ENCODE measurements at places on chromosomes 4 and X.
A peak's percentile ranks its signal among the peaks of the same experiment; 100 is the strongest.

GRCh38 chr4:125350470-125351135 is 35.8 kb downstream of the FAT4 start:
- no peak for DNase-seq

DNA sequence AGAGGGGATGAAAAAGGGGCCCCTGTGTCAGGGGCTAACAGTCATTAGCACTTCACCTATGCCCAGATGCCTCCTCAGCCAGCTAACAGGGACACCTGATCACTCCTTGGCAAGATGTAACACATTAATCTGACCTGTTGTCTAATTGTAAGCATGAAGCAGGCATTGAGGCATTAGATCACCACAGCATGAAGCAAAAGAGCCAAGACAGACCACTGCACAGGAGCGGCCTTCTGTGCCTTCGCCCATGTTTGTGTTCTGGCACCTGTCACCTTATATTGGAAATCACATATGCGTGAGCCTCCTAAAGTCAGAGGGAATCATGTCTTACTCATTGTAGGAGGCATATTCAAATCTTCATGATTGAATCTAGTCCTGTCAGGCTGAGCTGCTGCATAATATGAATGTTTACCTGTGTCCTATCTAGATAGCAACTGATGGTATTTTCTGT is 48.4 kb downstream of the PTTG2 start:
- no peak for DNase-seq

DNA sequence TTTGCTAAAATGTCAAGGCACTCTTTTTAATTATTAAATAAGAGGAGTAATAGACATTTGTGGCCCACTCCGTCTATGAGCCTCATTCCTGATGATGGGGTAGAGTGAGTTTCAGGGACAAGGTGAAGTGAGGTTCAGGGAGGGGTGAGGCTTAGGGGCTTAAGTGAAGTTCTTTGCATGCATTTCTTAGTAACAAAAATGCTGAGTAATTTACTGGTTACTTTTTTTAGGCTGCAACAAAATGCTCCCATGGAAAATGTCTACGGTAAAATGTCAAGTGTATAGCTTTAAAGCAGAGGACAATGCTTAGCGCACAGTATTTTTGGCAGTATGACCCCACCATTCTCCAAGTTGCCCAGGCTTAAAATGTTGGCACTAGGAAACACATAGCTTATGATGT is 2.0 kb upstream of the USO1 start:
- no peak for DNase-seq

- no peak for DNase-seq
Observed at GRCh38 chr4:7756561-7757355, 182.9 kb downstream of the AFAP1 start.

- no peak for DNase-seq
Observed at GRCh38 chr4:8258552-8259212, 10.9 kb upstream of the HTRA3 start.

DNA sequence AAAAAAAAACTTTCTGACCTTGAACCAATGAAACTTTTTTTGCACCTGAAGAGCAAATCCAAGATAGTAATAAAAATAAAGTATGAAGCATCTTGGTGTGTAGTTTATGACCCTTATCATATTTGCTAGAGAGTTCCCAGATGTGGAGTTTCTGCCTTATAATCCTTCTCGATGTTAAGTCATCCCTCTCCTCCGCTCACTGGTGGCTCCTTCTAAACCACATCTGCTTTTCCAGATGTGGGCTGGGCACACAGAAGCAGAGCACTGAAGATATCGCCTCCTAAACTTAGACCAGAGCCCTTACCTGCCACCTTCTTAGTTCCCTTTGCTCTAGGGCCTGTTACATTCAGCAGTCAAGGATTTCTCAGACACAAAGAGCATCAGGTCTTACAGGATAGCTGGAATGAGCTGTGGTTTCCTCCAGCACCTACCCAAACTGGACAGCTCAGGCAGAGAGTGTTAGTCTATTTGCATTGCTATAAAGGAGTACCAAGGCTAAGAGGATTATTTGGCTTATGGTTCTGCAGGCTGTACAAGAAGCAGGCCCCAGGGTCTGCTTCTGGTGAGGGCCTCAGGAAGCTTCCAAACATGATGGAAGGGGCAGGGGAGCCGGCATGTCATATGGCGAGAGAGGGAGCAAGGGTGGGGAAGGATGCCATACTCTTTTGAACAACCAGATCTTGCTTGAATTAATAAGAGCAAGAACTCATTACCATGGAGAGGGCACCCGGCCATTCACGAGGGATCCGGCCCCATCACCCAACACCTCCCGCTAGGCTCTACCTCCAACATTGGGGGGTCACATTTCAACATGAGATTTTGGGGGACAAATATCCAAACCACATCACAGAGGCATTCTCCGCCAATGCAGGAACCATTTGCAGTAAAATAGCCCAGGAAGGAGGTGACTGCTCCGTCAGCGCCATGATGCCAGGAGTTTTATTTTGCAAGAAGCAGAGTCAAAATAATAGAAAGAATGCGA is 75.6 kb upstream of the HELT start:
- DNase-seq, result no peak

- peak; percentile 63 for DNase-seq
Observed at GRCh38 chr4:140151699-140152012, 2.3 kb downstream of the MAML3 start.

GRCh38 chrX:7891928-7892327 is 35.3 kb downstream of the PNPLA4 start:
- no peak for DNase-seq

GRCh38 chr4:127632420-127633403 is at the start of gene INTU:
TSS of gene INTU (plus strand) at chr4:127632957. CDS start at chr4:127633035, 78 bp downstream.
- DNase-seq, result peak; percentile 66

- DNase-seq, result no peak
Observed at GRCh38 chr4:15233626-15234025, 194.2 kb upstream of the C1QTNF7 start.

- no peak for DNase-seq
Observed at GRCh38 chrX:16587836-16588235, 62.1 kb upstream of the S100G start.

- no peak for DNase-seq
Observed at GRCh38 chr4:55561889-55562288, 15.2 kb upstream of the CLOCK start.

GRCh38 chr4:70138751-70139150 is 15.3 kb upstream of the PRR27 start:
- no peak for DNase-seq

DNA sequence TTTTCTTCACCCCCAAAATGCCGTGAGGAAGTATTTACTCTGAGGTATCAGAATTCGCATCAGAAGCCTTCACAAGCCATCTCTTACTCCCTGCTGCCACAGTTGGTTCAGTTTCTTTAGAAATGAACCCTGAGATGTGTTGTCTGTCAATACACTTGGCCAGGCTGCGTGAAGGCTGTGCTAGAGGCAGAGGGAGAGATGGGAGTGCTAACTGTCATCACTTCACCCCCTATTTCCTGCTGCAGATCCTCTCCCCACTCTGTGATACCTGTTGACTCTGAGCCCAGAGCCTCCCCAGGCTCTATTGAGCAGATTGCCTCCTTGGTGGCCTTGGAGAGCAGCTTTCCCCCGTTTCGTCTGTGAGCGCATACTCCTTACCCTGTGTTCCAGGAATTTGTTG is 34.8 kb downstream of the FHIP1A start:
- no peak for DNase-seq

Measured in substantia nigra (tissue), 51 donors.